Activated CD4-positive, CD25-positive, alpha-beta regulatory T cell treated with anti-CD3 and anti-CD28 coated beads, Interleukin-2, amount 50 U/mL, for 72 hours (primary cell): ENCODE measurements at places on chromosomes 3 and 15.
A peak's percentile ranks its signal among the peaks of the same experiment; 100 is the strongest.

- DNase-seq: peak; percentile 19
Measured at GRCh38 chr3:53823026-53823955, 22.9 kb downstream of the CHDH start.

DNA sequence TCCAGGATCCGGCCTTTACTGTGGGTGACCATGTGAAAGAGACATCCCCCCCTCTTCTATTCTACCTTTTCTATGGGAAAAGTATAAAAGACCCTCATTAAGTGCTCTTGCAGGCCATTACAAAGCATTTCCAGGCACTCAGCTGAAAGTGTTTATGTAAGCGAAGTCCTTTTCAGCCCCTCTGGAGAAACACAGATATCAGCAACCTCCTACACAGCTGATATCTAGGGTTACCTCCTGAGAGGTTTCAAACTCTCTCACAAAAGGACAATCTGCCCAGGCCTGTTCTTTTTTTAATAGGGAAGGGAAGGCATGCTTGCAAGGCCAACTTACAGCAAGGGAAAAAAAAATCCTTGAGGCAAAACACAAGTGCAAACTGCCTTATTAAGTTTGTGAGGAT lies 12.6 kb downstream of the ETV5 start:
- no peak for DNase-seq

- no peak for DNase-seq
Measured at GRCh38 chr15:46636206-46636605, 1001.4 kb downstream of the SQOR start.

DNA sequence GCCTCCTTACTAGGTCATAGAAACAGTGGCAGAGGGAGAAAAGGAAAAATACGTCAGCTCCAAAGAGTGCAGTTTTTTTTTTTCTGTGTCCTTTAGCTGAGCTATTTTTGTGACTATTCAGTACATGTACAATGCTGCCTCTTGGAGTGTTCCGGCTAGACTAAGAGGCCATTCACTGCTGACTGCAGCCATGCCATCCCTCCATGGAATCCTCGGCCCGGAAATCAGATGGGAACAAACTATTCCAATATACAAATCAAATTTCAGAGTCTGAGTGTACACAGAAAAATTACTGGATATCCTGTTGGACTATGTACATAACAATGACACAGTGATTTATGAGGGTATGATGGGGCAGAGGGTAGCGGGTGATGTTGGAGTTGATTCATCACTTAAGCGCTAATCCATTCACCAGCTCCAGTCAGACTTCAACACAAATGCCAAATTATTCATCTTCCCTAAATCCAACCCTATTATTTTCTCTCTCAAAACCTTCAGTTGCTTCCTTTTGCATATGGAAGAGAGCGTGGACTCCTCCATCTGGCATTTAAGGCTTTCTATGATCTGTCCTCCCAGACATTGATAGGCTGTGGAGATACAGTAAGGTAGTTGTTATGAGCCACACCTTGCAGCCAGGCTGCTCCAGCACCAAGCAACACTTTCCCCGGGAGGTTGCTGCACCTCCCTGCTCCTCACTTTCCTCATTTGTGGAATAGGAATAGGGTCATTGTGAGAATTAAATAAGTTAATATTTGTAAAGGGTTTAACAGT lies 109.1 kb downstream of the LPP start:
- DNase-seq: no peak

DNA sequence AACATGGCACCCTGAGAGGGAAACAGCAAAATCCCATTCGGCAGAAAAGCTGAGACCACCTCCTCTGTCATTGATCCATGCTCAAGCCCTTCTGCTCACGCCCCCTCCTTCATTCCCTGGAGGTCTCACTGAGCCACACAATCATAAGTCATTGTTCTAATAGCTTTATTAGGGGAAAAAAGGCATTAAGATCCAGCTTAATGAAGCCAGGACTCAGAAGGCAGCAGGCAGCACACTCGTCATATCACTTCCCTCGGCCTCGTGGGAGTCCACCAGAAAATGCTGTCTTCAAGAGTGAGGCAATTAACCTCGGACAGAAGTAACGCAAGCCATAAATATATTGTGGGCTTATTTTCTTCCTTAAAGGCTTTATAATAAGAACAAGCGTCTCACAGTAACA lies 153.9 kb upstream of the PPP2R3A start:
- no peak for DNase-seq

- no peak for DNase-seq
Measured at GRCh38 chr3:37558580-37558979, 303.1 kb upstream of the CTDSPL start.

- DNase-seq: no peak
Measured at GRCh38 chr3:185653949-185654757, 68.1 kb downstream of the SENP2 start.

GRCh38 chr3:63954182-63954581 lies 42.0 kb upstream of the SCAANT1 start:
- no peak for DNase-seq

- DNase-seq: no peak
Measured at GRCh38 chr15:29952225-29952624, 130.0 kb upstream of the TJP1 start.

GRCh38 chr15:20294651-20295237 lies 246.9 kb downstream of the GOLGA6L6 start:
- no peak for DNase-seq

- DNase-seq: no peak
Measured at GRCh38 chr15:37880009-37880834, 54.2 kb upstream of the TMCO5A start.

- DNase-seq: peak; percentile 11
Measured at GRCh38 chr15:68407141-68407885, 24.6 kb downstream of the ITGA11 start.

GRCh38 chr15:62389885-62390790 lies 225.1 kb upstream of the C2CD4B start:
- DNase-seq: peak; percentile 71

DNA sequence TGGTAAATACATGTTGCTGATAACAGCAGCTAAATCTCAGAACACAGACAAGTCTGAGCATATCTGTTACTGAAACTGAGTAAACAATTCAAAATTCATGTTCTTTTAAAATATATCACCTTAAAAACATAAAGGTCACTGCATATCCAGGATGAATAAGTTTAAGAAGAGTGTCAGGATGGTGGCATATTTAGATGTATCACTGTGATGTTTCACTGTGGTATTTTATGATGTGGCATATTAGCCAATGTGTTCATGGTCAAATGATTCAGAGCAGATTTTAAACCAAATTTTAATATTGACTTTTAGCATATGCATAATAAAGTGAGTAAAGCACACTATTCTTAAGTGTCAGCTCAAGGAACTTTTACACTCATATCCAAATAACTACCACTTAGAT lies 346.4 kb upstream of the DPPA4 start:
- DNase-seq: no peak

- no peak for DNase-seq
Measured at GRCh38 chr15:29674661-29675533, 147.4 kb downstream of the TJP1 start.

GRCh38 chr15:101172501-101173071 lies 79.3 kb downstream of the CHSY1 start:
- DNase-seq: no peak

DNA sequence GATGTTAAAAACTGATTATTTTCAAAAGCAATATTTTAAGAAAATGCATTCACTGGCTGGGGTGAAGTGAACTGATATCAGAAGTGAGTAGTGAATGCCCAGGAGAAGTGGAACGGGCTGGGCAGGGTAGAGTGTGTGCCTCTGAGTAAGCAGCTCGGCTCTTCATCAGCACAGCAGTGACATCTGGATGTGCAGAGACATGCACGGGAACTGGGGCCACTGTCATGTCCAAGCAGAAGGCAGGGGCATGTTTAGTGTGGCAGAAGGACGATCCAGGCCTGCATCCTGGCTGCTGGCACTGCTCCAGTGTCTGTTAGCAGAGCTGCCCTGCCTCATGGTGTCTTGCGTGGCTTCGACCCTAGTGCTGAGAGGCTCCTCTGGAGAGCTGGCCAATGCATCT lies 305.6 kb upstream of the LRRFIP2 start:
- no peak for DNase-seq

DNA sequence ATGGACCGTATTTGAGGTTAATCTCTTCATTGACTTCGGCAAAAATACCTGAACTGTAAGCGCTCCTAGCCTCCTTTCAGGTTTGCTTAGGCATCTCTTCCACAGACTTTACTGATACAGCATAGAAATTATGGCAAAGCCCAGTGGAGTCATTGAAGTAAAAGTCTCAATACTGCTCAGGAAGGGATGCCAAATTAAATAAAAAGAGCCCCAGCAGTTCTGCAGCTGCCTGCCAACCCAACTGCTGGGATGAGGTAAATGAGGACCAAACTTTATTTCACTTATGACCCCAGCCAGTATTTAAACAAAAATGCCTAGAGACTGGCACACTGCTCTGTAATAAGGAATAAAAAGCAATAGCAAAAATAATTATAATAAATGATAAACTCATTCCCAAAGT lies 65.4 kb downstream of the IQCH start:
- DNase-seq: no peak

DNA sequence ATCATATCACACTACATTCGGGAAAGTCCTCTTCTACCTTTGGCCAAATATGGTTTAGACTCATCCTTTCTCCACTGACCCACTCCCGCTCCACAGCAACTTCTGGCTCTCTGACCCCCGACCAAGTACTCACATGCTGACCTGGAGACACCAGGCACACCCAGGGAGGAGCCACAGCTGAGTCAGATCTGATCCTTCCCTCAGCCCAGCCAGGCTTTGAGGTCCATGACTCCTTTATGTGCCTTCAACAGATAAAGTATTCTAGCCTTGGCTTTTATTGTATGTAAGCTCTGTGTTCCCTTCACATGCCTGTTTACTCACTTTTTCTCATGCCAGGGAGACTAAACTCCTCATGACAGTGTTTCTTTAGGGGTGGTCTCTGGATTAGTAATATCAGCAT lies 166.9 kb upstream of the UMPS start:
- DNase-seq: no peak

GRCh38 chr15:78617076-78617475 lies 3.7 kb downstream of the CHRNA3 start:
- no peak for DNase-seq

- no peak for DNase-seq
Measured at GRCh38 chr3:131526801-131527347, 24.1 kb upstream of the MRPL3 start.

DNA sequence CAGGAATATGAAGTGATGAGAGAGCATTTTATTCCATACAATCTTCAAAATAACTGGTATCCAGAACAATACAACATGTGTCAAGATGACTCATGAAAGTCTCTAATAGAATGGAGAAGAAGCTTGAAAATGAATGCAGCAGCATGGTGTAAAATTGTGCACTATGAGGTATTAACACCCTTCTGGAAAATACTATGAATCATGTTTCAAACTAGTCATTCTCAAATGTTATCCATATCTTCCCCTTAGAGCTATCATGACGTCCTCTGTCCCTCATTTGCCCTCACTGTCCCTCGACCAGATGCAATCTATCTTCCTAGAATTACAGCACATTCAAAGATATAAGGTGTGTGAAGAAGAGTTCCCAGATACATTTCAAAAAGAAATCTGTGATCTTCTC lies 198.2 kb downstream of the NECTIN3 start:
- DNase-seq: no peak

DNA sequence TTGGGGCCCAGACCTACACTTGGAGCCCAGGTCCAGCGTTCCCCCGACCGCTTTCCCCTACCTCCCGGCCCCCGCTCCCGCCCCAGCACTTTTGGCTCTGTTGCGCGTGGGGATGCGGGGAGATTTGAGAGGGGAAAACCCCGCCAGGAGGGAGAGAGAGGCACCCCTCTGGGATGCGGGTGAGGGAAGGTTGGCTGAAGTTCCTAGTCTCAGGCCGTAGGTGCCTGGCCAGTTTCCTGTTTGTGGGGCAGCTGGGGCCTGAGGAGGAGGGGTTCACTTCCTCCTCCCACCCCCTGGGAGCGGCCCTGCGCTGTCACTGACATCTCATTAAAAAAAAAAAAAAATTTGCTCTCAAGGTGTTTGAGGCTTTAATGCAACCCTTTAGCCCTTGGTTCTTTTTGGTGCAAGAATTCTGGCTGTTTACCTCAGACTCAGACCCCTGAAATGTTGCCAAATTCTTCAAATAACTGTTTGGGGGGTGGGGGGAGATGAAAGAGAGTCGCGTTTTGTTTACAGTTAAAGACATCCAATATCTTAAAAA lies 2.6 kb downstream of the FAM43A start:
- DNase-seq: no peak

GRCh38 chr3:71388535-71389120 lies 194.9 kb downstream of the FOXP1 start:
- no peak for DNase-seq

GRCh38 chr3:189301479-189301878 lies 129.7 kb downstream of the TPRG1 start:
- no peak for DNase-seq

- no peak for DNase-seq
Measured at GRCh38 chr3:112128843-112129727, 4.0 kb downstream of the GCSAM start.

DNA sequence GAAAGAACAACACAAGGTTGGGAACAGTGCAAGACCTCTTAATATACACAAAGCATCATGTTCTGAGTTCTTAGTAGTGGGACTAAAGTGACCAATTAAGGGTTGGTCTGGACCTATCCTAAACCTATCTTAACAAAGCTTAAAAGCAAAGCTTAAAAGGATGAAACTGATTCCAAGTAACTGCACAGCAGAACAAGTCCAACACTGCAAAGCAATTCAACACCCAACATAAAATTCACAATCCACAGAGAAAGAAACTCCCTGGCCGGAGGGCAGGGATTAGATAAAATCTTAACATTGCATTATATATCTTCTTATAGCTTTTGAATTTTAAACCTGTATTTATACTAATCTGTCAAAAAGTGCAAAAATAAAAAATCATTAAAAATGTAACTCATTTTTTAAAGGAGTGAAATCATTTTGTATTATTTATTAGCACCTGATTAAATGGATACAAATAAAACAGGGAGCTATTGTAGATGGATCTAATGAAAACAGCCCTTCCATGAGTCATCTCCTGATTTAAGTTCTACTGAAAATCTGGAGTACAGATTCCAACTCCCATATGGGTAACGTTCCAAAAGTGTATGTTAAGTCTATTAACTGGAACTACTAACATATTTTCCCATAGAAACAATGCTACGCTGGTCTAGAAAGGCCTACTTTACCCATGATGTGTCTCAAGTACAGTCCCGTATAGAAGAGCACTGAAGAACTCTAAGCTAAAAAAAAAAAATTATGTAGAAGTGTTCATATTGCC lies 34.9 kb downstream of the PIK3R4 start:
- no peak for DNase-seq

DNA sequence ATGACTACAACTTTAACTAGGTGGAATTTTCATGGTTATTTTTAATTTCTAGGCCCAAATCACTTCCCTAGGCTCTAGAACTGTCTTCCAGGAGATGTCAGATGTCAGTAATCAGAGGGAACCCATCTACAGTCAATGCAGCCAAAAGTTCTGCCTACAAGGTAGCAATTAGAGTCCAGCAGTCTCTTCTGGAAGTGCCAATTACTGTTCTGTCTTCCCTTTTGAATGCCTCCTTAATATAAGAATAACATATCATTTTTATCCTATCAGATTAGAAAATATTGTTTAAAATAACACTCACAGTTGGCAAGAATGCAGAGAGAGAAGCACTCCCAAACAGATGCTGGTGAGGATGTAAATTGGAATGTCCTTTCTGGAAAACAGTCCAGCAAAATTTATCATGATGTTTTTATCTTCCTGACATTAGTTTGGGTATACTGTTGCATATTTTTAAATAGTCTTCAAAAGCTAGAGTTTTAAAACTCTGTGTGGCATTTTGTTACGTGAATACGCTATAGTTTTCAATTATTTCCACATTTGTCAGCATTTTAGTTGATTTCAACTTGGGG lies 543.7 kb downstream of the FHIT start:
- no peak for DNase-seq

- no peak for DNase-seq
Measured at GRCh38 chr15:85964471-85964870, 115.2 kb upstream of the AGBL1 start.

- DNase-seq: no peak
Measured at GRCh38 chr3:118955914-118956556, 78.6 kb downstream of the IGSF11 start.
